ENCODE measurements at places on chromosomes 1 and 21.

DNA sequence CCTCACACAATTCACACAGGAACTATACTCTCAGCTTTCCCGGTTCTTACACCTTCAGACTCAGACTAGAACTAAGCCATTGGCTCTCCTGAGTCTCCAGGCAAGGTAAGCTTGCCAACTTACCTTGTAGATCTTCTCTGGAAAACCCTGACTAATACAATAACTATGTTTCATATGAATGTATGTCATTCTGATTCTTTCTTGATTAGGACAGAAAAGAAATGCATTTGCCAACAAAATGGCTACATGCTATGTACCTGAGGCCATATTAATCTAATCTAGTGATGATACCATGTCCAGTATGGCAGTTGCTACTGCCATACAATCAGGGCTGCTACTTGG lies 9.8 kb upstream of the ZSWIM5 start:
- no peak for DNase-seq

DNA sequence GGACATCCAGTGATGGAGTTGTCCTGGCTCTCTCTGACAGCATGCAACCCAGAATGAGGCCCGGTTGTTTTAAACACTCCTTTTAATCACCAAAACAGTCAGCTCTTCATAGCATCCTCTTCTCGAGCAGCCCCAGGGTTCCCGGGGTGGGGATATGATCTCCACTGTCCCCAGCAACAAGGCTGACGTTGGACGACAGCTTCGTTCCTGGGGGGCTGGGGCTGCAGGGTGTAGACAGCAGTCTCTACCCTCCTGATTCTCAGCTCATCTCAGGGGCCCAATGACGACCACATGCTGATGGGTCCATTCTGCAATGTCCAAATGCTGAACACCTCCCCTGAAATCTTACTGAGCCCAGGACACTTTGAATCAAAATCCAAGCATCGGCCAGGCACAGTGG lies 27.0 kb downstream of the TRIM11 start:
- DNase-seq = no peak

- no peak for DNase-seq
Measured at GRCh38 chr1:10060311-10061100, 27.7 kb downstream of the UBE4B start.

DNA sequence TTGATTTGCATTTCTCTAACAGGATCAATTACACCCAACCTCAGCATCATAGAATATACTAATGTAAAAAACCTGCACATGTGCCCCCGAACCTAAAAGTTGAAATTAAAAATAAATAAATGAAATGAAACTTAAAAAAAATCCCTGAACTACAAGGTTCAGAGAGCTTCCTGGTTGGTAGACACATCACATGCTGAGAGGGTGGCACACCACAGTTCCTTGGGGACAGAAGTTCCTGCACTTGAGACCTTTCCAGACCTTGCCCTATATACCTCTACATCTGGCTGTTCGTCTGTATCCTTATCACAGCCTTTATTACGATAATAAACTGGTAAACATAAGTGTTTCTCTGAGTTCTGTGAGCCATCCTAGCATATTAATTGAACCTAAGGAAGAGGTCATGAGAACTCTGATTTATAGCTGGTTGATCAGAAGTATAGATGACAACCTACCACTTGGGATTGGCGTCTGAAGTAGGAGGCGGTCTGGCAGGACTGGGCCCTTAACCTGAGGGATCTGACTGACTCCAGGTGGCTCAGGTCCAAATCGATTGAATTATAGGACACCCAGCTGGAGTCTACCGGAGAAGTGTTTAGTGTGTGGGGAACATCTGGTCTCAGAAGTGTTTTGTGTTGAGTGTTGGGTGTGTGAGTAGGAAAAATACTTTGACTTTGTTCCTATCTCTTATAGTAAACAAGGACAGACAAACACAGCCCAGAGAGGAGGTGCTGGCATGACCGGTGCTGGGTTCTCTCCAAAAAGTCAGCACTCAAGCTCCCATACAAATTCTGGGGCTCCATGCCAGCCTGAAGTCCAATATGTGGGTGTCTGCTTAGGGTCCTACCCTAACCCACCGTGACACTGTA lies 19.0 kb downstream of the C1orf115 start:
- DNase-seq = no peak

DNA sequence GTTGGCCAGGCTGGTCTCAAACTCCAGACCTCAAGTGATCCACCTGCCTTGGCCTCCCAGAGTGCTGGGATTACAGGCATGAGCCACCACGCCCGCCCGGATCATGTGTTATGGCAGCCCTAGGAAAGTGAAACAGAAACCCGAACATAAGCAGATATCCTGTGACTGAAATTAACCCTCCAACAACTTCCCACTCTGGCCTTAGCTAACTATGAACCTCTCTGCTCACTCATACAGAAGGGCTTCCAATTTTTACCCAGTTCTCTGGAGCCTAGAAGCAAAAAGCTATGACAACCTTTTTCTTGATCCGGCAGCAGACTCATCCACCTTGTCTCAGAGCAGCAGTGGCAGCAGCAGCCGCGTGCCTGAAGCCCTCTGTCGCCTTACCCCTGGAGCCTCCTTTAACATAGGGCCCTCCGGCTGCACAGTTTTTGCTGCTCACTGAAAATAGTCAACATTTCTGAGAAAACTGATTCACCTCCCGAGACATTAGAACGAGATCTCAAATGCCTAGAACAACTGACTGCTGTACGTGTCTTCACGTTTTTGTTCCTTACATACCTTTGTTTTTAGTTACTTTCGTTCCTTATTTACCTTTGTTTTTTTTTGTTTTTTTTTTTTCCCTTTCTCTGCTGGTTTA lies 9.3 kb downstream of the CBR1 start:
- DNase-seq = no peak

- DNase-seq = peak; percentile 68
Measured at GRCh38 chr1:94299627-94300553, 62.5 kb upstream of the ARHGAP29 start.

GRCh38 chr1:159554261-159554660 lies 18.5 kb upstream of the OR10J5 start:
- no peak for DNase-seq

DNA sequence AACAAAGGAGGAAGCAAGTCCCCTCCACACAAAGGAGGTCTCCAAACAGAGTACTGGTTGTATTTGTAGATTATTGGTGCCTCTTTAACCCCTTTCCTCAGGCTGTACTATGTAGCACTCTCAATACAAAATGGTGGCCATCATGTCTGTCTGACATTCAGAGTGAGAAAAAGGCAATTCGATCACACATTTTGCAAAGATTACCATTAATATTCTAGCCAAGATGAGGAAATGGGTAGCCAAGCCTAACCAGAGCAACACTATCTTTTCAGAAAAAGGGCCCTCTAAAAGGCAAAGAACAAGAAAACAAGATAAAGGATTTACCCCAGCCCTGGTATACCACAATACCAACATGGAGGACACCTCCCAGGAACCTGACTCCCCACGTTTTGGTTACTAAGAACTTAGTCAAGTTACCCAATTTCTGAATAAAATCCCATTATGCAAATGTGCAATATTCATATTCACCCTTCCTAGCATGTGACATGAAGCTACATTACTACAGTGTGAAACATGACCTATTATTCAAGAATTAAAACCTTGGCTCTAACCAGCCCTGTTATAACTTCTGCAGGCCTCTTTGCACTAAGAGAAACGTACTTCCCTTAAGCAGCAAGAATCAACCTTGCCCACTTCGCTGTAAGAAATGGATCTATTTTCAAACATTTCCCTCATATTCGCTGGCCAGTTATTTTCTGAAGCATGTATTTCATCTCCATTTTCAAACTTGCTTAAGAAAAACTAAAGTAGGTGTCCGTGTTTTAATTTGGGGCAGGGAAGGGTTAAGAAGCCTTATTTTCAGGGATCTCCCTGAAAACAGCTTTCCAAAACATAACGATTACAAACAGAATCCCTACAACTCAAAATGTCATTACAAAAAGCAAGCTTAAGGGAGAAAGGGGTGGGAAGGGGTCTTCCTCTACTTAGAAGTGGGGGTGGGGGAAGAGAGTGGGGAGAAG lies 2.1 kb downstream of the KDM5B start:
- DNase-seq = no peak

DNA sequence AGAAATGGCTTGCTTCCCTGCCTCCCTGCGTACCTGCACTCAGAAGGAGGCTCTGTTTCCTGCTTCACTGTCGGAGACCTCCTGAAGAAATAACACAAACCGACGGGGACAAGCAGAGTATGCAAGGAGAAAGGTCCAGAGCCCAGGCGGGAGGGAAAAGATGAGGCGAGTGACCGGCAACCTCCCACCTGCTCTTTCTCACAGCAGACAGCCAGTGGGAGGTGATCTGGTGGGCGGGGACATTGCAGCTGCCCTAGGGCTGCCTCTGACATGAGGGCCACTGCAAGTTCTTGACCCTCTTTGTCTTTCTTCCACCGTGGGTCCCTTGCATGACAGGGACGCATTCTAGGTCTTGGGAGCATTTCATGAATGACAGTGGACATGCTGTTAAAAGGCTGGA lies 368.2 kb downstream of the CAMTA1 start:
- no peak for DNase-seq

GRCh38 chr1:65717815-65718454 lies 74.8 kb upstream of the PDE4B start:
- peak; percentile 13 for DNase-seq

Data from NCI-H460 (cell line).